Esophagus squamous epithelium (tissue), 5 donors: ENCODE measurements at places on chromosomes 3 and 15.

DNA sequence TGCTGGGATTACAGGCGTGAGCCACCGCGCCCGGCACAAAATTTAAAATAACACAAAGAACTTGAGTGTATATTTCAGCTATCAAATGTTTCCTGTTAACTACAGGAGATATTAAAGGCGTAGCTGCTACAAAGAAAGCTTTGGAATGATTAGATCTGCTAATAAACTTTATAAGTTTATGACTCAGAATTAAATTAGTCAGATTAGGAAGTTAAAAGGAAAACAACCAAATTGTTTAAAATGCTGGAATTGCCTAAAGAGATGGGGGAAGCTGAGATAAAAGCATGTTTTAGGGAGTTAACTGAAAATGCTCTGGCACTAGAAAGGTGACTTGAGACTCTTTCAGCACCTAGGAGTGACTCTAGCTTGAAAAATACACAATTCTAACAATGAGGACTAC lies 58.9 kb downstream of the COL8A1 start:
- no peak for DNase-seq

GRCh38 chr3:196920733-196921132 lies 21.6 kb downstream of the NCBP2 start:
- DNase-seq = no peak

- DNase-seq = no peak
Measured at GRCh38 chr15:76903251-76903681, 1.9 kb downstream of the SCAPER start.

- no peak for DNase-seq
Measured at GRCh38 chr3:142597906-142598305, 1.7 kb downstream of the PLS1 start.

DNA sequence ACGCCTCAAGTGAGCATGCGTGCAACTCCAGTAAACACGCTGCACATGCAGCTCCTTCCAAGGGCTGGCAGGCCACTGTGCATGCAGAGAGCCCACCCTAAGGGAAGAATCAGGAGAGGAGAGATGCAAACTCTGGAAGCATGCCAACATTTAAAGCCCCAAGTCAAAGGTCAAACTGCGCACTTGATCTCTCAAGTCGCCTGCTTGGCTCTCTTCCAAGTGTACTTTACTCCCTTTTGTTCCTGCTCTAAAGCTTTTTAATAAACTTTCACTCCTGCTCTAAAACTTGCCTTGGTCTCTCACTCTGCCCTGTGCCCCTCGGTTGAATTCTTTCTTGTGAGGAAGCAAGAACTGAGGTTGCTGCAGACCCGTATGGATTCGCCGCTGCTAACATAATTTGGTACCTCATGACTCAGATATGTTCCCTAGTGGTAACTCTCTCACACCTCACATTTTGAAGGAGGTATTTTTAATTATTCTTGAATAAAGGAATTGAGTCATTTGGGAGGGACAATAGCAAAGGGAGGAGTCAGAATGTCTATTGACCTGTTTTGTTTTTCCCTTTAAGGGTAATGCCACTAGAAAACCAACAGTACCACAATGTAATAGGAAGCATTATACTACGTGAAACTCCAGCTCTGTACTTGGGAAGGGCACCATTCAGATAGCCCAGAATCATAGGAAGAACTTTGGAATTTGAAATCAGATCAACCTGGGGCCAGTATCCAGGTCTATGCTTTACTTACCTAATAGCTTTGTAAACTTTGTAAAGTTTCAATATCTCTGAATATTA lies 19.6 kb upstream of the DGKG start:
- DNase-seq = no peak

- no peak for DNase-seq
Measured at GRCh38 chr15:33636234-33636633, 325.5 kb downstream of the RYR3 start.
